ENCODE measurements at places on chromosomes 16 and 17.

GRCh38 chr17:74951680-74952421 lies 16.2 kb downstream of the OTOP3 start:
- no peak for DNase-seq

DNA sequence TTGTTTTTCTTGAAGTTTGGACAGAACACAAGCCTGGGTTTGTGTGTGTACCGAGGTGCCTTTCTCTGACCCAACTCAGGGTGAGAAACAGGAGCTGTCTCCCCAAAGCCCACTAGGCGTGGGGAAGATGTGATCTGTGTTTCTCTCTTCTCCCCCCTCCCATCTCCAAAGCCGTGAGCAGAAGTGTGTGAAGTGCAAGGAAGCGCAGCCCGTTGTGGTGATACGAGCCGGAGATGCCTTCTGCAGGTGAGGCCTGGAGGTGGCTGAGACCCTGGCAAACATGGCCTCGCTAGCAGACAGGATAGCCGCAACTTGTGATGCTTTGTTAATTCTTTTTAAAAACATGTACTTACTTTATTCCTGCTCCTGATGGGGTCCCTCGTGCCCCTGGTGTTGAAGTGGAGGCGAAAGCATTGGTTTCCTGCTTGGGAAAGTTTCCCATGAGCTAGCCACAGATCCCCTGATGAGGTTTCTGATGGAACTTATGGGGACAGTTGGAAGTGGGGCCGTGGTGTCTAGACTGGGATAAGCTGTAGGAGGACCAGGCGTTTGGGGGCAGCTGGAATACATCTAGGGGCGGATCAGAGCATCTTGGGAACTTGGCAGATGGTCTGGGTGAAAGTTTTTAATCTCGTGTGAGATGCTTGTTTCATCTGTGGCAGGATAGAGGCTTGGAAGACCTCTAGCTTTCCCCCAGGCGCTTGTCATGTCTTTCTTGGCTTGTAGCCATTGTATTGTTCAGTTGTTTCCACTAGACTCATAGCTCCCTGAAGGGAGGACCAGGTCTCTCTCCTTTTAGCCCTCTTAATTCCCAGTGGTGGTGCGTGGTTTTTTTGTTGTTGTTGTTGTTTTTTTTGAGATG lies 893 bp downstream of the CTU2 start:
- DNase-seq = no peak

GRCh38 chr17:44536090-44536953 lies 21.0 kb upstream of the FZD2 start:
- no peak for DNase-seq

DNA sequence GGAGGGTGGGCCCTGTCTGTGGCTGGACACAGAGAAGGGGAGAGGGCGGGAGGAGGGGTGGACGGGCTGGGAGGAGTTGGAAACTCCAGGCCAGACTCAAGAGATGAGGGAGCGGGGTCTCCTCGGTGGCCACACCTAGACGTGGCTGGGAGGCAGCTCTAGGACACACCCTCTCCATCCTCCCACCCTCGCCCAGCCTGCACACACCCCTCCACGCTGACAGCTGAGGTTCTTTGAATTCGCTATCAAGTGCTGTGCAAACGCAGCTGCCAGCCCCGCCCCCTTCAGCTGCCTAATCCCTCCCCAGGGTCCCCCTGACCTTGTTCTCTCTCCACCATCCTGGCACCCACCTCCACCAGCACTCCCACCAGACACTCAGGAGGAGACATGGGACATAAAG lies 48.7 kb downstream of the DNAH17 start:
- no peak for DNase-seq

GRCh38 chr17:46027048-46027975 lies 28.3 kb downstream of the STH start:
- DNase-seq = no peak

GRCh38 chr16:88617268-88618031 lies 20.9 kb upstream of the IL17C start:
- DNase-seq = no peak

DNA sequence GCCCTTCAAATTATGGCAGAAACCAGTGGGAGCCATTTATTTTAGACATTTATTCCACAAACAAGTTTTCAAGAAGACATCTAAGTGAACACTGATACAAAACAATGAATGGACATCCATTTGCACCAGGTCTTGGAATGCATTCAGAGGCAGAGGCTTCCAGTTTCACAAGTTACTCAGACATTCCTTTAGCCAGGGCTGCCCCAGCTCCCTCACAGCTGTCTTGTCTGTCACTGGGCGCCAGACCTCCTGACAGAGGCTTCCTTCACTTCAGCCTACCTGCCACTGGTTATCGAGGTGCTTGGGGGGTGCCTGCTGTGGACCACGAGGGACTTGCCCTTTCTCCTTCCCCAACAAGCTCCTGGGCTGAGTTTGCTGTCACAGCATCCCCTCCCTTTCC lies 19.2 kb downstream of the AQP8 start:
- no peak for DNase-seq

- no peak for DNase-seq
These were observed 93.7 kb downstream of the CA10 start for GRCh38 chr17:52064791-52065211.

DNA sequence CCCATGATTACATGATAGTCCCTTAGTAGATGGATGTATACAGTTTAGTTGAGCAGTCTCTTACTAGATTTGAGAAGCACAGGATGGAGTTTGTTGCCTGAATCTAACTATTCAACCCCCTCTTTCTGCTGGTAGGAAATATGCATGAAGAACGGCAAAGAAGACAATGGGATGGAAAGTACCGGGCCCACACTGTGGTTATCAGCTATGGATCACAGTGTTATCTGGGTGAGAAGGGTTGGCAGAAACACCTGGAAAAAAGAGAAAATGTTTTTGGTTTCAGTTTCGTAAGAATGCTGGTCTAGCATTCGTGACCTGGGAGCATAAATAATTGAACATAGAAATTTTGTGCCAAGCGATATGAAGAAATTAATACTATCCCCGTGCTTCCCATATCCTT lies 53.1 kb downstream of the ANKFN1 start:
- no peak for DNase-seq

GRCh38 chr16:65034915-65035314 lies 86.9 kb downstream of the CDH11 start:
- DNase-seq = no peak

DNA sequence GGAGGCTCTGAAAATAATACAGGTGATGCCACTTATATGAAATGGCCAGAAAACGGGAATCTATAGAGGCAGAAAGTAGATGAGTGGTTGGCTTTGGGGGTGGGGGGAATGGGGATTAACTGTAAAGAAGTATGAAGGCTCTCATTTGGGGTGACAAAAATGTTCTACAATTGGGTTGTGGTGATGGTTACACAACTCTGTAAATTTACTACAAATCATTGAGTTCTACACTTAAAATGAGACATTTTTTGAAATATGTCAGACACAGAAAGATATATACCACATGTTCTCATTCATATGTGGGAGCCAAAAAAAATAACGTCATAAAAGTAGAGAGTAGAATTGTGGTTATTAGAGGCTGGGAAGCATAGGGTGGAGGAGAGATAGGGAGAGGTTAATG lies 25.7 kb downstream of the ARHGAP17 start:
- no peak for DNase-seq

GRCh38 chr17:56779322-56779721 lies 54.4 kb downstream of the C17orf67 start:
- DNase-seq = no peak

DNA sequence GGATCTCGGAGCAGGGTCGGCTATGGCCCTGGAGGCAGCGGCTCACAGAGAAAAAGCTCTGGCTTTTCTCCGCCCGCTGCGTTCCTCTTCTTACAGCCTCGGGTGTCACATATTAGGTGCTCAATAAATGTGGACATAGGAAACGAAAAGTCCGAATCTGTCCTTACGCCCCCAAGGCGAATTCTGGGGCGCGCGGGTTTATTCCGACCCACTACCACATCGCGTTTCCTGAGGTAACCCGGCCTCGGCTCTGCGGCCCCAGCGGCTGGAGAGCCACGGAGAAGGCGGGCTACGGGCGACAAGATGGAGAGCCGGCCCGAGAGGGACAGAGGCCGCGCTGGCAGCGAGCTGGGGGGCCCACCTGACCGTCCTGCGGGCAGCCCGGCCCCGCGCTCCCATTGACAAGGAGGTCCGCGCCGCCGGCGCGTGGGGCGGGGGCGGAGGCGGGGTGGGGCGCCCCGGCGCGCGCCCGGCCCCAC lies 573 bp upstream of the GNAO1 start:
- DNase-seq = no peak

DNA sequence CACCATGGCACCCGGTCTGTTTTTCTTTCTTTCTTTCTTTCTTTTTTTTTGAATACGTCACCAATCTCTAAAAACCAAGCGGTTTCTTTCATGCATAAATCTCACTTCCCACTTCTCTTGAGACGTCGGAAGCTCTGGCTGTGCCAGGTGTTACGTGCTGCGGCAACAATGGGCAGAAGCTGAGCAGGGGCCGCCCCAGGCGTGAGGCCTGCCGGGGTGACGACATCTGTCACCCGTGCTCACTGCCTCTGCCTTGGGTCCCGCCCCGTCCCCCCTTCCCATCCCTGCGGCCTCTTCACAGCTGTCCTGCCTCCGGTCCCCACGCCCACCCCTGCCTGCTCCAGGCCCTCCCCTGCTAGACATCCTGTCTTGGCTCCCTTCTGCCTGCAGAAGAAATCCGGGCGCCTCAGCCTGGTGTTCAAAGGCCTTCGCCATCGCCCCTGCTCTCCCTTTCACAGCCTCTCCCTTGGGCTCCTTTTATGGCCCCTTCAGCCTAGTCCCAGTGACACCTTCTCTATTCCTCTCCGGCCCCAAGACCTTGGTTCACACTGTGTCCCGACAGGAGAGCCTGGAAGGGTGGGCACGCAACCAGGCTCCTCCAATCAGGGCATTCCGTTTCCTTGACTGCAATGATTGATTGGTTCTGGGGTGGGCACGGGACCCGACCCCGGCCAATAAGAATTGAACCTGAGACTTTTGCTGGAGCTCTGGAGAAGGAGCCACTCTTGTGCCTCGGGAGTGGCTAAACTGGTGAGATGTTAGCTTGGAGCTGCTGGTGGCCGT lies 4.8 kb downstream of the P2RX1 start:
- DNase-seq = no peak

GRCh38 chr17:29042679-29043538 lies at the start of gene PIPOX:
Gene PIPOX, plus strand, starts transcription at chr17:29043141. Its CDS starts 85 bp downstream, at chr17:29043226.
- DNase-seq = no peak

GRCh38 chr17:55710410-55710809 lies 12.3 kb downstream of the TMEM100 start:
- no peak for DNase-seq

GRCh38 chr17:68577497-68577821 lies 23.7 kb downstream of the FAM20A start:
- no peak for DNase-seq

GRCh38 chr16:3188925-3189825 lies 1.2 kb downstream of the OR1F1 start:
- no peak for DNase-seq

GRCh38 chr17:27657620-27658019 lies 26.6 kb downstream of the LGALS9 start:
- no peak for DNase-seq

DNA sequence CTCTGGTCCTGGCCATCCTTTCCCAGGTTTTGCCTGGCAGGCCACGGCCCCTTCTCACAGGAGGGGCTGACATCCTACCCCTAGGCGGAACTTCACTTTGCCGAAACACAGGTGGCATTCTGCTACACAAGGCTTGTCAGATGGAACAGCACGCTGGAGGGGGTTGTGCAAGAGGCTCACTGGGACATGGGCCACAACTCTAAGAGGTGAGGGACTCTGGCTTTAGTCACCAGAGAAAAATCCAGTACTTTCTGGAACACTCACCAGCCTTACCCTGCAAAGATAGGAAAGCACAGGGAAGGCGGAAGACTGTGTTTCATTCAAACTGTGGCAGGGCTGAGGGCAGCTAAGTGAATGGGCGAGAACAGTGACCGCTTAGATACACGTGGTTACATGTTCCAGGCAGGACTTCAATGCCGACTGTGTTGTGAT lies 18.3 kb downstream of the CDC42EP4 start:
- no peak for DNase-seq

GRCh38 chr17:77083531-77083930 lies 57.2 kb upstream of the SEC14L1 start:
- DNase-seq = no peak

DNA sequence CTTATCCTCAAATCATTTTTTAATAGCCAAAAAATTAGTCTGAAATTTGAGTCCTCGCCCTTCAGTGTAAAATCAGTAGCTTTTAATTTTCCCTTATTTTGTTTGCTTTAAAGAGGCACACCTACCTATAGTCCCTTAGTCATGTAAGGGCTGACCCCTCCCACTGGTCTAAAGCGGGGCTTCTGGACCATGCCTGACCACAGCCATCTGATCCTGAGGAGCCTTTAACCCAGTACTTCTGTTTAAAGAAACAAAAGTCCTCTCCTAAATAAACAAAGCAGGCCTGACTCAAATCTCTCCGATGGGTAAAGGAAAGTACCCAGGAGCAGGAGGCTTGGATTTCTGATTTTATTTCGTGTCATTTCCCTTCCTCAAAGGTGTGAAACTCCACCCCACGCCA lies 92.0 kb upstream of the CCL2 start:
- no peak for DNase-seq

- peak; percentile 95 for DNase-seq
These were observed at the start of gene SLFN11 for GRCh38 chr17:35373534-35373983. Gene SLFN11, minus strand, starts transcription at chr17:35373621. Its CDS starts 9,814 bp downstream, at chr17:35363807.

- no peak for DNase-seq
These were observed 105.8 kb downstream of the ADCY9 start for GRCh38 chr16:4010225-4011158.

GRCh38 chr16:78362524-78363135 lies 263.2 kb downstream of the WWOX start:
- DNase-seq = peak; percentile 83

- DNase-seq = no peak
These were observed 4.4 kb downstream of the CBX4 start for GRCh38 chr17:79834565-79835469.

- no peak for DNase-seq
These were observed 637 bp downstream of the PLCG2 start for GRCh38 chr16:81779536-81780320.

DNA sequence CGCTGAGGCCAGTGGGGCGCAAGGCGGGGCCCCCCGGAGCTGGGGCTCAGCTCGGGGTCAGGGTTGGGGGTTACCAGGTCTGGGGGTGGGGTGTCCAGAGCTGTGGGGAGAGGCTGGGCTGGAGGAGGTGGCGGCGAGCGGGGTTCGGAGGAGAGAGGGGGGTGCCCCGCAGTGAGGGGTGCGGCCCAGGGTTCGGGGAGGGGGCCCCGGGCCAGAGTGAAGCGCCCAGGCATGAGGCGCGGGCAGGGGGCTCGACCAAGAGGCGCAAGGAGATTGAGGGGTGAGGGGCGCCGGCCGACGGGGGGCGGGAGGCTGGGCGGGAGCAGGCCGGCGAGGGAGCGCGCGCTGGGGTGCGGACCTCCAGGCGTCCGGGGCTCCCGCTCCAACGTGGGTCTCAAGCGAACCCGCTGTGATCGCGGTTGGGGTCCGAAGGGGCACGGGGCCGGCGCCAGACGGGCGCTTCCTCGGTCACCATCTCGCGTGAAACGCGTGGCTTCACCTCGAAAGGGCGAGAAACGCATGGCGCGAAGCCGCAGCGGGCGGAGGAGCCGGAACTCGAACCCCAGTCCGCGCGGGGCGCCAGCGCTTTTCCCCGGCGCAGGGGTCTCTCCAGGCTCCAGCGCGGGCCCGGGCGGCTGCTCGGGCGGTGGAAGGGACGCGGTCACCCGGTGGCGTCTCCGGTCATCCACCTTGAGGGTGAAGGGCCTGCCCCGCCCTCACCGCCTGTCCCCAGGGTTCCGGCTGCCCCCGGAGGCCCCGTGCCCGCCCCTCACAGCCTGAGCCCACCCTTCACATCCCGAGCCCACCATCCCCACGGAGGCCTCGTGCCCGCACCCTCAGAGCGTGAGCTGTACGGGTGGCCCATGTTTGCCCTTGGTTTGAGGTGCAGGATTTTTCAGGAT lies 846 bp downstream of the CPNE7 start:
- no peak for DNase-seq

- DNase-seq = no peak
These were observed 174.2 kb upstream of the KCNJ16 start for GRCh38 chr17:69900829-69901228.
